ENCODE measurements at places on chromosomes 11 and 22. TPM values are rescaled to one million over a fixed set of nuclear protein-coding genes. Genes with fewer than 3 reads are reported as not detected.

KIAA1671 gene
- 0.39 TPM for polyA plus RNA-seq

DEFB131B gene
- not detected for polyA plus RNA-seq

OR52I2 gene
- not detected for polyA plus RNA-seq

GAL3ST1 gene
- not detected for polyA plus RNA-seq

NF2 gene
- 62.9 TPM for polyA plus RNA-seq

MUC15 gene
- polyA plus RNA-seq: 0.06 TPM

All from GM23248 (cell line).